ENCODE measurements at places on chromosomes 3 and 15.

DNA sequence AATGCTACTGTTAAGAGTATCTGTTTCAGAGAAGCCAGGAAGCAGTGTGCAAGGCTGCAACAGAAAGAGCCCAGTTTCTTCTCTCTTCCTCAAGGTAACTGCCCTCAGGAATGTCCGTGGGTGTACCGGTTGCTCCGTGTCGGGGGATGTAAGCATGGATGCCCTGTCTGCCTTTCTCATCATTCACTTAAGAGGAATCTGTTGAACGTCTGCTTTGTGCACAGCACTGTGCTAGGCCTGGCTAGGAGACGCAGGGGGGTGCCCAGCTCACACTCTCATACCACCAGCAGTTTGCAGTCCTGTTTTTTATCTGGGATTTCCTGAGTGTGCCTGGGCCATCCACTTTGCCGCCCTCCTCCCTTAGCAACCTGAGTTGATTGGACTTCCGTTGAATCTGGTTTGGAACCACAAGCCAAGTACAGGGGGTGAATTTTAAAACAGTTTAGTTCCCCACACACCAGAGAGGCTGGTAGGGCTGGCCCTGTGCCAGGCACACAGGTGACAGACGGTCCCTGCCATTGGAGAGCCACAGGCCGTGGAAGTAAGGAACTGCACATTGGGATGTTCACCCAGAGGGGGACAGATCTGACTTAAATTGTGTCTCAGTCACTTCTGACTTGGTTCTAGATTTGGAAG, 11.2 kb downstream of the BOC start:
- no peak for ATAC-seq

DNA sequence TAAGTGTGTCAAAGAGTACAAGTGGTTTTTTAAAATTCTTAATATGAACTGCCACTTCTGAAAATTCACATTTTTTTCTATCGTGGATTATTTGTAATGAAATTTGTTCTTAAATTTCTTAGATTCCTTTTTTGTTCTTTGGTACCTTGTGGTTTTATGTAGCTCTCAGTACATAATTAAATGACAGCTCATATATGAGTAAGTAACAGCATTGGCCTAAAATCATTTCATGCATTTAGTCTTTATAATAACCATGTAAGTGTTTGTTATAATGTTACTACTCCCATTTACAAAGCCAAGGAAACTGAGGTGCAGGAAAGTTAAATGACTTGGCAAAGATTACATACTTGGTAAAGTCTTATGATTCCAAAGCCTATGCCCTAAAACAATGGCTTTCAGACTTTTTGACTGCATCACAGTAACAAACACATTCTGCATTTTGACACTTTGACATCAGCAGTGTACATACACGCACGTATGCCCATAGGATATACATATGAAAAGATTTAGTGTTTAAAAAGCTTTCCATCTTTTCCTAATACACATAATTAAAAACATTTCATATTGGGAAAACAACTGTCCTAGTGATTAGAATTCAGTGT, 14.9 kb downstream of the SPRED1 start:
- 0 out of 3 replicates have a peak, but pooled peaks have one; percentile 21 for ATAC-seq

DNA sequence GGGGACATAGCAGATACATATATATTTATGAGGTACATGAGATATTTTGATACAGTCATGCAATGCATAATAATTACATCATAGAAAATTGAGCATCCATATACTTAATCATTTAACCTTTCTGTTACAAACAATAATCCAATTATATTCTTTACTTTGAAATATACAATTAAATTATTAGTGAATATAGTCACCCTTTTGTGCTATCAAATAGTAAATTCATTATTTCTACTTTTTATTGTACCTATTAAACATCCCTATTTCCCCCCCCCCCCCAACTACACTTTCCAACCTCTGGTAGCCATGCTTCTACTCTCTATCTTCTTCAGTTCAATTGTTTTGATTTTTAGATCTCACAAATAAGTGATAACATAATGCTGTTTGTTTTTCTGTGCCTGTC, 719.1 kb downstream of the ZBBX start:
- no peak for ATAC-seq

DNA sequence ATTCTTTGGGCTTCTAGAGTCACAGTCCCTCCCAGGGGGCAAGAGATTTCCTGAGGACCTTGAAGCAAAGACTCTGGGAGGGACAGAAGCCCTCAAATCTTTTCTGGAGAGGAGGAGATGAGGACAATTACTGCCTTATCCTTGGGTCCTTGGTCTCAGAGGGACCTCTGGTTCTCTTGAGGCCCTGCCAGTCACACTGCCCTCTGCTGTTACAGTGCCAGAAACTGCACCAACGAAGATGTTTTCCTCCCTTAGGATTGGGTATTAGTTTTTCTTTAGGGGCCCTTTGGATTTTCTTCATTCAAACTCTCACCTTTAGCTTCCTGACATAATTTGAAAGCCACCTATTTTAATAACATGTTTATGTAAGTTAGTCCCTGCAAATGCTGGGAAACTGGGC, 58.2 kb upstream of the SCN5A start:
- ATAC-seq: peak; percentile 34

DNA sequence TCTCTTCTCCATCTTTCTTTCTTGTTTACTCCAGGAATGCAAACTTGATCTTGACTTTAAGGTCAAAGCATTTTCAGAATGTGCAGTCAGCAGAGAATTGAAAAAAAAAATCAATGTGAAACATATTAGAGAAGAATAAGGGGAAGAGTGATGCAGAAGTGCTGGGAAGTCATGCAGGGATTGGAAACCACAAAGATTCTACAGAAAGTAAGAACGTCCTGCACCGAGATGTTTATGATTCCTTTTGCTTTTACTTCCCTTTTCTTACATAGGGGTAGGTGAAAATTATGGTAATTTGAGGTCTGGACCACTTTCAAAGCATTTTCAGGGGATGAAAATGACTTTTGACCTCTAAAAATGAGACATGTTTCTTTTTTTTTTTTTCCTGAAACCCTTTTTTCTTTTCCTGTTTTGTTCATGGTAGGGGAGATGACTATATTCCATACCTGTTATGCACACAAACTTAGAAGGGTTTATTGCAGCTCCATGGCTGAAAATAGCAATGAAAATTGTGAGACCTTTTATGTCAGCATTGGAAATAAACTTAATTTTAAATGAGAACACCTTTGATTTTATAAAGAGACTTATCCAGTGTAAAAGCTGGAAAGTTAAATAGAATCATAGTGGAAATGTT, 623.5 kb upstream of the TBL1XR1 start:
- ATAC-seq: no peak

DNA sequence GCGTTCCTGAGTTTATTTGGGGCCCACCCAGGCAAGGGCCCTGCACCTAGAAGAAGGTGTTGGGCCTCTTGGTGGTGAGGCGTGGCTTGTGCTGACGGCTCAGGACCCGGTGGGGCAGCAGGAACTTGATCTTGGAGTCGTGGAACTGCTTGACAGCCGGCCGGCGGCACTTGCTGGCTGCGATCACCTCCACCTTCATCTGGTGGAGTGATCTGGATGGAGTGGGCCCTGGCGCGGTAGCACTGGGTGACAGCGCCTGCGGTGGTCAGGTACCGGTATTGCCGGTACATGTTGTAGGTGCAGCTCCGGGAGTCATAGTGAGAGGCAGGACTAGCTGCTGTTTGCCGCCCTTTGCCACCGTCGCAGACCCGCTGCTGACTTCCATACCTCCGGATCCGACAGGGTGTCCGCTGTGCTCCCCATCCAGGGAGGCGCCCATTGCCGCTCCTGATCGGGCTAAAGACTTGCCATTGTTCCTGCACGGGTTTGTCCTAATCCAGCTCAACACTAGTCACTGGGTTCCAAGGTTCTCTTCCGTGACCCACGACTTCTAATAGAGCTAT, 136.8 kb downstream of the ANO10 start:
- ATAC-seq: no peak

All from SK-N-SH treated with all-trans-retinoic acid at 6 μM for 48 hours (cell line).